Fibroblast of gingiva (primary cell): ENCODE measurements at places on chromosomes 1 and 21.

DNA sequence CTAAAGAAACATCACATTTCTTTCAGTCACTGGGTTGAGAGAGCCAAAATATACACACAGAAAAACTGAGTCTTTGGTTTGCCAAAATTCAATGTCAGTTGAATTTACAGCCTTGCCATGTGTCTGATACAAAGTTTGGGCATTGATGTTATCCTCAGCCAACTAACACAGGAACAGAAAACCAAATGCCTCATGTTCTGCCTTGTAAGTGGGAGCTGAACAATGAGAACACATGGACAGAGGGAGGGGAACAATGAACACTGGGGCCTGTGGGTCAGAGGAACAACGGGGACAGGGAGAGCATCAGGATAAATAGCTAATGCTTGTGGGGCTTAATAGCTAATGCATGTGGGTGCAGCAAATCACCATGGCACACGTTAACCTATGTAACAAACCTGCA is 39.6 kb upstream of the C21orf91 start:
- DNase-seq, result no peak

DNA sequence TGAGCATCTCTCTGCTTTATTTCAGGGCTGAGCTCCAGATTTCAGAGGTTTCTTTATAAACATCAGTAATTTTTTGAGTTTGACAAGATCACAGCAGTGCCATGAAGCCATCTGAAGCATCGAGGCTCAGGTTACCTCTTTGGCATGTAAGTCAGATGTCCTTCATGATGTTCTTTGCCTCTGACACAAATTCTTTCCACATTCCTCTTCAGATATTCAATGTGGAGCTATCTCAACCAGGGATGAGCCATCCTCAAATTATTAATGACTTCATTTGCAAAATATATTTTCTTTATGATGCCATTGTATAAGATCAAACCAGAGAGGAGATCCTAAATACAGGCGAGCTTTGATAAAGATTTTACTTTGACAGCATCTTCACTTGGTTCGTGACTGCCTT is 256.7 kb downstream of the COL11A1 start:
- DNase-seq, result peak; percentile 28

DNA sequence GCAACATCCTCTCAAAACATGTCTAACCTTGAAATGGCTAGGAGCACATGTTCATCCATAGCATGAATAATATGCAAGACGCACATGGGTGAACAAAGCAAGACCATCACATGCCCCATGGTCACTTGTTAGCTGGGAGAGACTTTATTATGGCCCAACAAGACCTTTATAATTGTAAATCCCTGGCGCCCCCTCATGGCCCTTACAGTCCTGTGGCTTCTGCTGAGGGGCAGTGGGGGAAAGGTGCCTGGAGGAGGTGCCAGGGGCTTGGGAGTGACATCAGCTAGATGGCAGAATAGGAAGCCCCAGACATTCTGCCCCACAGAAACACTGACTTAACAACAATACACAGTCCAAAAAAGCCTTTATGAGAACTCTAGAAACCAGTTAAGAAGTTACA is 51.7 kb downstream of the CSMD2 start:
- DNase-seq, result no peak

DNA sequence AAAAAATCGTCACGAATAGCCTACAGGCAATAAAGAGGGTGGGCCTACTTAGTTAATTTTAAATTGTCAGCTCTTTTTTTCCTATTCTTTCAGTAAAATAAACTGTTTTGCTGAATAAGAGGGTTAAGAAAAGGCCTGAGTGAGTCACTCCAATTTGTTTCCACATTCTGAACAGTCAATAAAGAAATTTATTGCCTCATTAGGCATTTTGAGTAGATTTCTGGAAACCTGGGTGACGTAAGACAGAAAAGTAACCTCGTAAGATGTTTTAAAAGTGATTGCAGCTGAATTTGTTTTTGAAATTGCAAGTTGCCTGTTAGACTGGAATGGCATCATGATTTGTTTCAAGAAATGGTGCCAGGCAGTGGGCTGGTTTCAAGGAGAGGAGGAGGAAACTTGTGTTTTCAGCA is 439.3 kb downstream of the USP25 start:
- DNase-seq, result peak; percentile 58

- no peak for DNase-seq
Observed at GRCh38 chr1:31318146-31318545, 21.3 kb downstream of the ZCCHC17 start.

- peak; percentile 60 for DNase-seq
Observed at GRCh38 chr1:27349784-27350662, 8.2 kb downstream of the SYTL1 start.

- DNase-seq, result peak; percentile 14
Observed at GRCh38 chr21:41801321-41802197, 34.7 kb upstream of the RIPK4 start.

DNA sequence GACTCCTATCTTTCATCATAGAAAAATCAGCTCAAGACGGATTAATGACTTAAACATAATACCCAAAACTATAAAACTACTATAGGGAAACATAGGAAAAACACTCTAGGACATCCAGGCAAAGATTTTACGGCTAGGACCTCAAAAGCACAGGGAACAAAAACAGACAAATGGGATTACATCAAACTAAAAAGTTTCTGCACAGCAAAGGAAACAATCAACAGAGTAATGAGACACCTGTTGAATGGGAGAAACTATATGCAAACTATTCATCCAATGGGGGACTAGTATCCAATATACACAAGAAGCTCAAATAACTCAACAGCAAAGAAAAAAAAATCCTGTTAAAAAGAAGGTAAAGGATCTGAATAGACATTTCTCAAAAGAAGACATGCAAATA is 18.6 kb downstream of the NSL1 start:
- DNase-seq, result no peak

DNA sequence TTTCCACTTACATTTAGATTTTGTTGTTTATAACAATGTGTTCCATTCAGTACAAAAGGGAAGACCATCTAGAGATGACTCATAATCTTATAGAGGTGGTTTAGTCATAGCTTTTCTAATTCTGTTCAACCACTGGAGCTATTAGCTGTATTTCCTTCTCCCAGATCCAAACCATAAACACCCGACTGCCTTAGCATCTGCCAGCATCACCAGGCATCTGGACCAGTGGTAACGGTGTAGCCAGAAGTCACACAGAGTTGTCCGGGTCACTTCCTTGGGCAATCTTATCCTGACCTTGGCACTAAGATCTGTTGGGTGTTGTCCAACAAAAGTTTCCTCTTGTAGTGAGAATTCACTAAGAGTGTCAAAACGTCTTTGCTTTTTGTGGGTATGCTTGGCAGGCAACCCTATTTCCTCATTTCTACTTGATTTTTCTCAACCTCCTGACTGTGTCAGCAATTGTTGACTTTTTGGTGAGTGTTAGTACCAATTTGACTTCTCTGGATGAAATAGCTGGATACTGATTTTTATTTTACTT is 372.1 kb upstream of the B3GALT2 start:
- DNase-seq, result peak; percentile 95

GRCh38 chr1:225817611-225818061 is 7.7 kb downstream of the EPHX1 start:
- peak; percentile 97 for DNase-seq

DNA sequence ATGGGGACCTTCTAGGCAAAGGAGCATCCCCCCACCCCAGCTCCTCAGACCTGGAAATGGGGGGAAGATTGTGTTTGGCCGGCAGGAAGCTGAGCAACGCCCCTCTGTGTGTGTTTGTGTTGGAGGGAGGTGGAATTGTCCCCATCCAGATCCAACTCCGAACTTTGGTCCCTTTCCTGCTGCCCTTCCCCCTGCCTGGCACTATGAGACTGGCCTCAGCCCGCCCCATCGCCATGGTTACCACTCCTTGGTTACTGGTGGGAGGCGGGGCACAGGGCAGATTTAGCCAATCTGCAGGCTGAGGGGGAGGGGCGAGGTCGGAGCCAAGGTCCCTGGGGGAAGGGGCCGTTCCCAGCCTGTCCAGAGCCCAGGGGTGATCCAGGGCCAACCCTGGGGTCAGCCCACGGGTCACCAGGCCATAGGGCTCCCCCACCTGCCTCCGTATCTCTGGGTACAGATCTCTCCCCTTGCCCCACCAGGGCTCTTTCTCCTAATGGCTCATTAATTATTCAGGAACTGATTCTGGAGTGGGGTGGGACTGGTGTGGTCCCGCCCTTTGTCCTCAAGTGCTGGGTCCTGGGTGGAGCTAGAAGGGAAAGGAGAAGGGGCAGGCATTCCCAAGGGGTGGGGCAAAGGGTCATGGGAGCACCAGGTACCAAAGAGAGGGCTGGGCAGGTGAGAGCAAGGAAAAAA is 15.2 kb downstream of the PTPRF start:
- DNase-seq, result no peak

- DNase-seq, result no peak
Observed at GRCh38 chr1:12081648-12082396, 18.7 kb downstream of the TNFRSF8 start.

GRCh38 chr1:162189345-162189744 is 119.9 kb downstream of the NOS1AP start:
- DNase-seq, result no peak

DNA sequence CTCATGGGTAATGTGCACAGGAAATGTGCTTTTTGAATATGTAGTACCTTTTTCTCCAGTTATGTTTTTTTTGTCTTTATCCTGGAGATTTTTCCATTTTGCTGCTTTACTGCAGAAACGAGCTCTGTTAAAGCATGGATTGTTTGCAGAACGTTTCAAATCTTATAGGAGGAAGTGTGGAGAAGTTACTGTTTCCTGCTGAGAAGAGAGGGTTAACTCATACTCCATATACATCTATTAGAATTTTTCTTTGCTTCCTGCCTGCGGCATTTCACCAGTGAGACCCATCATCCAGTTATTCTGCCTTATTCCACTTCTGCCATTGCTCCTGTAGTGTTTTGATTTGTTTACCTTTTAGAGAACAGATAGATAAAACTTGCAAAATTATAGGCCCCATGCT is 2.0 kb downstream of the RPRD2 start:
- DNase-seq, result no peak

- no peak for DNase-seq
Observed at GRCh38 chr1:233919786-233920185, 15.3 kb downstream of the SLC35F3 start.

DNA sequence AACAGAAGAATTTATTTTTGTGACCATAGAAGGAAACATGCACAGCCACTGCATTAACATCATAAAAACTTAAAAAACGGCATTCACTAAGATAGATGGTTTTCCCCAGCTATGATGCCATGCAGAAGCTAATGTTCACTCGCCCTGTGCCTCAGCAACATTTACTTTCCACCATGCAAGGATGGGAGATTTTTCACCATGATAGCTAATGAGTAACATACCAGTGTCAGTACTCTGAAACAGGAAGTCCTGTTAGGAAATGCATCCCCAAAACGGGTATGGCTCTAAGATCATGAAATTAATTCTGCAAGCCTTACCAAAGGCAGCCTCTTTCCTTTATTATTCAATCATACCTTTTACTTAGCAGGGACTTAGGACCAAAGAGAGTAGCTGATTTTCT is 17.5 kb upstream of the VAMP3 start:
- no peak for DNase-seq

DNA sequence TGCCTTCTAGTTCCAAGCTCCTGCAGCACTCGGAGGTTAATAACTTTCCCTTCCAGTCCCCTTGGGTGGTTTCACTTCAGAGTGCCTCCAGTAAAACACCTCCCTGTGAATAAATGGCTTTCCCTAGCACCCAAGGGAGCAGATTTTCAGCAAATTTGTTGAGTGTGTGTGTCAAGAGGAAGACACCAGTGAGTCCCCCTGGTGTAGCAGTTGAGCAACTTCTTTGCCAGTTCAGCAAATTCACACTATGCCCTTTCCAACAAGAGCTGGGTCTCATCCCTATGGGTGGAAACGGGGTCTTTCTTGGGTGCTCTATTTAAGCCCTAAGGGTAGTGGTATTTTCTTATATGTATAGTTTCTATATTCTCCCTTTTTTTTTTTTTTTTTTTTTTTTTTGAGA is 806 bp upstream of the AADACL4 start:
- no peak for DNase-seq

GRCh38 chr1:205353612-205354011 is 3.1 kb downstream of the KLHDC8A start:
- DNase-seq, result no peak

- DNase-seq, result no peak
Observed at GRCh38 chr1:185448591-185449186, 131.6 kb upstream of the IVNS1ABP start.

- DNase-seq, result no peak
Observed at GRCh38 chr1:205275133-205275532, 46.4 kb downstream of the NUAK2 start.

- no peak for DNase-seq
Observed at GRCh38 chr1:178533121-178533946, 20.4 kb downstream of the TEX35 start.

- no peak for DNase-seq
Observed at GRCh38 chr1:73842436-73842835, 355.5 kb downstream of the LRRIQ3 start.

DNA sequence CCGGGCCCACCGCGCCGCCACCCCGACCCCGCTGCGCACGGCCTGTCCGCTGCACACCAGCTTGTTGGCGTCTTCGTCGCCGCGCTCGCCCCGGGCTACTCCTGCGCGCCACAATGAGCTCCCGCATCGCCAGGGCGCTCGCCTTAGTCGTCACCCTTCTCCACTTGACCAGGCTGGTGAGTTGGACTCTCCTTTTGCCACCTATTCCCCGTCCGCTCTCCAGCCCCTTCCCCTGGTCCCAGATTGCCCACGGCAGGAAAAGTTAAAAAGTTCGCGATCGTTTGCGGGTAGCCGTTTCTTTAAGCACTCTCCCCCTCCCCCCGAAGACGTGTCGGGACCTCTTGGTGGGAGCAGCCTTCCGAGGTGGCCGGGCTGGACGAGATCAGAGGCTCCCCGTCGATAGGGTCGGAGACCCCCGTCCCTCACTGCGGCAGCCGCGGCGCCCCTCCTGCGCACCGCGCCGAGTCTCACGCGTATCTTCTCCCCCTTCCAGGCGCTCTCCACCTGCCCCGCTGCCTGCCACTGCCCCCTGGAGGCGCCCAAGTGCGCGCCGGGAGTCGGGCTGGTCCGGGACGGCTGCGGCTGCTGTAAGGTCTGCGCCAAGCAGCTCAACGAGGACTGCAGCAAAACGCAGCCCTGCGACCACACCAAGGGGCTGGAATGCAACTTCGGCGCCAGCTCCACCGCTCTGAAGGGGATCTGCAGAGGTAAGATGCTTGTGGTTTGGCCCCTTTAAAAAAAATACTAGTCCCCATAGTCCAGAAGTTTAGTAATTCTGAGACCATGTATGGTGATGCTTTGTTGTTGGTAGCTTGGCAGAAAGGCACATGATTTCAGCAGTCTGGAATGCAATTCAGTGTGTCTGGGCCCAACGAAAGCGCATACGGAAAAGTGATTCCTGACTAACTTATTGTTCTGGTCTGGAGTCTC is 576 bp downstream of the CCN1 start:
- peak; percentile 76 for DNase-seq
